ENCODE measurements at places on chromosomes 7 and 10. TPM values are rescaled to one million over a fixed set of nuclear protein-coding genes. Genes with fewer than 3 reads are reported as not detected.

GRCh38 chr7:141946796-141947195, at the start of gene CLEC5A:
TSS of gene CLEC5A (minus strand) at chr7:141946974. CDS start at chr7:141946292, 682 bp downstream.
- no peak for DNase-seq

DNA sequence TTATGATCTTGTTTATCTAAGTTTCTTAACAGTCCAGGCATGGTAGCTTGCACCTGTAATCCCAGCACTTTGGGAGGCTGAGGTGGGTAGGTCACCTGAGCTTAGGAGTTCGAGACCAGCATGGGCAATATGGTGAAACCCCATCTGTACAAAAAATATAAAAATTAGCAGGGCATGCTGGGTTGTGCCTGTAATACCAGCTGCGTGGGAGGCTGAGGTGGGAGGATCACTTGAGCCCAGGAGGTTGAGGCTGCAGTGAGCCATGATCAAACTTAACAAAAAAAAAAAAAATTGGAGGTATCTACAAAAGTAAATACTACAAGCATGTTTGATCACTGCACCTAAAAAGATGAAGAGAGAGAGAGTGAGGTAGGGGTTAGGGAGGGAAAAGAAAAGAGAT, 9.0 kb upstream of the EZH2 start:
- DNase-seq, result no peak

DNA sequence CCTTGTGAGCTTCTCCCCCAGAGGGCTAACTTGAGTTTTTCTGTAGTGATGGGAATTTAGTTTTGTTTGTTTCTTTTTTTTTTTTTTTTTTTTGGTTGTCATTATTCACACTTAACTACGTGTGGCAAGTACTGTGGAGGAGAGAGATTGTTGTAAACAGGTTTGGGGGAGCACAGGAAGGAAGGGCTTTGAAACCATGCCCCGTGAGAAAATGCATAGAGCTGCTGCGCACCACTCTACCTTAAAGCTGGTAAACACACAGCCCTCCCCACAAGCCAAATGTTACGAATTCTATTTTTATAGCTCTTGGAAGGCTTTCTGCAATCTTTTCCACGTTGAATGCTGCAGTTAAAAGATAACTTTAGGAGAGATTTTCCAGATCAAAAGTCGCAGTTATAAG, 76.2 kb downstream of the ZNF22 start:
- DNase-seq, result no peak

DNA sequence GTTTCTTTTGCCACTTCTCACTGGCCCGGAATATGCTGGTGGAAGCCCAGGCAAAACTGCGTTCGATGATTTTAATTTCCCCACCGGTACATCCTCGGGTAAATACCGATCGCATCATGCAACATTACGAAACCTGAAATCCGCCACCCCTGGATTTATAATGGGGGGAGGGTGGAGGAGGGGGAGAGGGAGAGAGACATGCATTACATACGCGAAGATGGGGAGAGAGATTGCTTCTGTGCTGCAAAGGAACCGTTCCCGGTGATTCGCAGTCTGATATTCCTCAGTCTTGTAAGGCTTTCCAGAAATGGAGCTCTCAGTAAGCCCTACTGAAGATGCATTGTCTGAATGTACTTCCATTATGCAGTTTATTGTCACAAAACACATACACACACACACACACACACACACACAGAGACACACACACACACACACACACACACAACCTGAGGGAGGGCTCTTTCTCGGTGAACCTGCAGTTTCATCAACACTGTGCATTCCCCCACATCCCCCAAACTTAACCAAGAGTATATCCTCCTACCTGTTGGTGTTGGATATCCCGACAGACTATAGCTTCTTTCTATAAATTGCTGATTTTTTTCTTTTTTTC, 741 bp downstream of the GPR85 start:
- peak; percentile 15 for DNase-seq

DNA sequence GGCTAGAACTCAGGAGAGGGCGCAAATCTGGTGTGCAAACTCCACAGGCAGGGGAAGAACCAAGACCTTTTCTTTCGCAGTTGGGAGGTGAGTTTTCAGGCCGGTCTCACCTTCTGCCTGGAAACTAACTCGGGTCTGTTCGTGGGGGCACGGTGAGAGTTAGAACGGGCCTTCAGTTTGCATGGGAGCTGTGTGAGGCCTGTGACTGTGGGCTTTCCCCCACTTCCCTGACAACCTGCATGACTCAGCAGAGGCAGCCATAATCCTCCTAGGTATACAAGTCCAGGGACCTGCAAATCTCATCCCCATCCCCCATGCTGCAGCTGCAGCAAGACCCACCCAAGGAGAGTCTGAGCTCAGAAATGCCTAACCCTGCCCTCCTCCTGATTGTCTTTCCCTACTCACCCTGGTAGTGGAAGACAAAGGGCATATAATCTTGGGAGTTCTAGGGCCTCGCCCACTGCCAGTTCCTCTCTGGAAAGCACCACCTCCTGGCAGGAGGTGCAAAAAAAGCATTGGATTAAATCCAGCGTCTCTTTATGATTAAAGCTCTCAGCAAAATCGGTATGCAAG, 194.9 kb upstream of the ETV1 start:
- DNase-seq, result no peak

DNA sequence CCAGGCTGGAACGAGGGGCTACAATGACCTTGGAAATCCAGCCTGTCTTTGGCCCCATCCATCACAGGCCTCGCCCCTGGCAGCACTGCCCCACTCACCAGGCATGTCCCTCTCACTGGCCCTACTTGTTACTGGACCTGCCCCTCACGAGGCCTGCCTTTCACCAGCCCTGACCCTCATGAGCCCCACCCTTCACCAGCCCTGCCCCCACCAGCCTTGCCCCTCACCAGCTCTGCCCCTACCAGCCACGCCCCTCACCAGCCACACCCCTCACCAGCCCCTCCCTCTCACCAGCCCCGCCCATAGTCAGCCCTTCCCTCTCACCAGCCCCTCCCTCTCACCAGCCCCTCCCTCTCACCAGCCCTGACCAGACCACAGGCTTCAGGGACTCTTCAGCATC, 57.8 kb downstream of the COL26A1 start:
- DNase-seq, result no peak

- no peak for DNase-seq
These were observed 392.1 kb upstream of the MTPN start for GRCh38 chr7:136369225-136369624.

DNA sequence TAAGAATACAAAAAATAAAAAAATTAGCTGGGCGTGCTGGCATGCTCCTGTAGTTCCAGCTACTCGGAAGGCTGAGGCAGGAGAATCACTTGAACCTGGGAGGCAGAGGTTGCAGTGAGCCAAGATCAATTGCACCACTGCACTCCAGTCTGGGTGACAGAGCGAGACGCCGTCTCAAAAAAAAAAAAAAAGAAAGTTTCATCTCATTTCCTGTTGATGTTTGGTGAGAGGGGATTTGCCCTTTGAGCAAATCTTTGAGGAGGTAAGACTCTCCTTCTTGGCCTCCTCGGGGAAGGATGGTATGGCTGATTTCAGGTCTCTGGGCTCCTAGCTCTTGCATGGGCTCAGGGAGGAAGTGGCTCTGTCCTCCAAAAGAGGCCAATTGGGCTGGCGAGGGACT, 3.6 kb upstream of the GRID2IP start:
- DNase-seq, result no peak

GRCh38 chr10:124008187-124008586, 85.2 kb downstream of the CHST15 start:
- no peak for DNase-seq

- DNase-seq, result no peak
These were observed 10.3 kb upstream of the PCBD1 start for GRCh38 chr10:70898687-70899086.

- no peak for DNase-seq
These were observed 40.5 kb upstream of the COMTD1 start for GRCh38 chr10:75276069-75276872.

GRCh38 chr7:73446682-73447081, 13.1 kb downstream of the FZD9 start:
- DNase-seq, result no peak

Gene UBTD1
- total RNA-seq, result 3.5 TPM

Gene RTKN2
- 12.2 TPM for total RNA-seq

Gene TET1
- 41.6 TPM for total RNA-seq

Gene SLC26A5
- total RNA-seq, result 1.6 TPM

Gene GSTO2
- 6.5 TPM for total RNA-seq

Gene BAG3
- 8.2 TPM for total RNA-seq

Gene HPSE2
- 48.1 TPM for total RNA-seq

Gene IFIT2
- total RNA-seq, result 18.7 TPM

Gene IKZF1
- 7.8 TPM for total RNA-seq

Gene SPDYE2B
- total RNA-seq, result not detected

All from urinary bladder (tissue), 4 donors.